ENCODE measurements at places on chromosomes 13 and 19. TPM values are rescaled to one million over a fixed set of nuclear protein-coding genes. Genes with fewer than 3 reads are reported as not detected.

- DNase-seq: peak; percentile 43
Observed at GRCh38 chr13:75480671-75481175, 1.2 kb downstream of the TBC1D4 start.

- DNase-seq: peak; percentile 45
Observed at GRCh38 chr19:31144075-31144870, 205.0 kb downstream of the TSHZ3 start.

The KCNRG gene
- total RNA-seq: not detected

The UBE2L5 gene
- not detected for total RNA-seq

The ZNF626 gene
- 45.9 TPM for total RNA-seq

All from myocyte (in vitro differentiated cells).